Cardiac muscle cell (in vitro differentiated cells and primary cell): ENCODE measurements at places on chromosomes 2 and 18. TPM values are rescaled to one million over a fixed set of nuclear protein-coding genes. Genes with fewer than 3 reads are reported as not detected.

Gene TUBA4B
- total RNA-seq = not detected in 2 replicates

Gene REG3G
- not detected in 2 replicates for total RNA-seq

Gene CFAP221
- 11.0 and 12.9 TPM in 2 replicates for total RNA-seq

Gene HOXD13
- total RNA-seq = not detected in 2 replicates

Gene CENPO
- total RNA-seq = 15.1 and 16.1 TPM in 2 replicates

Gene BCL11A
- 15.7 and 17.1 TPM in 2 replicates for total RNA-seq

Gene SIX3
- not detected in 2 replicates for total RNA-seq
